Stimulated activated CD4-positive, alpha-beta T cell treated with anti-CD3 and anti-CD28 coated beads, Interleukin-15, amount 100 ng/mL, for 1 hour (primary cell): ENCODE measurements at places on chromosomes 16 and 17.

DNA sequence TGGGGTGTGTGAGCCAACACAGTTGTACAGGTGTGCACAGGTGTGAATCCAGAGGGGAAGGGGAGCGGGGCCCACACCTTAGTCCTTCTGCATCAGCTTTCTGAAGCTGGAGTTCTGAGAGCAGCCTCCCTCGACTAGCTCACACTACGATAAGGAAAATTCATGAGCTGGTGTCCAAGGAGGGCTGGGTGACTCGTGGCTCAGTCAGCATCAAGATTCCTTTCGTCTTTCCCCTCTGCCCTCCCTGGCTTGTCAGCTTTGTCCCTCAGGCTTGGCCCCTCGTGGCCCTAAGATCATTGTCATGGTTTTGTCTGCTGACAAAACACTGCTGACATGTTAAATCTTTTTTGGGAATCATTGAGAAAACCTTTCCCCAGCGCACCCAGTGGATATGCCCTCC lies 47.5 kb downstream of the OR1D5 start:
- no peak for DNase-seq

DNA sequence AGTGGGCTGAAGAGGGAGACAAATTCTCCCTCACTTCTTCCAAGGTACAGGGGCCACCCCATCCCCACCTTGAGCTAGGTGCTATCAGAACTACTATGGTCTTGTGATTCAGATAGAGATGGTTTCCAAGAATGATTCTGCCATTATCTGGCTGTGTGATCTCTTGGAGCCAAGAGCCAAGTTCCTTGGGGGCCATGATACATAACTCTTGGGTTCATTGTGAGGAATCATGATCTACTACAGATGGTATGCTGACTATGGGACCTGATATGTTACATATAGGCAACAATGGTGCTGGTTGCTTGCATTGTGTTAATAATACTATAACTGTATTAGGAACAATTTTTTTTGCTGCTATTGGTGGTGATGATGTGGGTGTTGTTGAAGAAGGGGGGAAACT lies 45.7 kb downstream of the DYNLRB2 start:
- no peak for DNase-seq

DNA sequence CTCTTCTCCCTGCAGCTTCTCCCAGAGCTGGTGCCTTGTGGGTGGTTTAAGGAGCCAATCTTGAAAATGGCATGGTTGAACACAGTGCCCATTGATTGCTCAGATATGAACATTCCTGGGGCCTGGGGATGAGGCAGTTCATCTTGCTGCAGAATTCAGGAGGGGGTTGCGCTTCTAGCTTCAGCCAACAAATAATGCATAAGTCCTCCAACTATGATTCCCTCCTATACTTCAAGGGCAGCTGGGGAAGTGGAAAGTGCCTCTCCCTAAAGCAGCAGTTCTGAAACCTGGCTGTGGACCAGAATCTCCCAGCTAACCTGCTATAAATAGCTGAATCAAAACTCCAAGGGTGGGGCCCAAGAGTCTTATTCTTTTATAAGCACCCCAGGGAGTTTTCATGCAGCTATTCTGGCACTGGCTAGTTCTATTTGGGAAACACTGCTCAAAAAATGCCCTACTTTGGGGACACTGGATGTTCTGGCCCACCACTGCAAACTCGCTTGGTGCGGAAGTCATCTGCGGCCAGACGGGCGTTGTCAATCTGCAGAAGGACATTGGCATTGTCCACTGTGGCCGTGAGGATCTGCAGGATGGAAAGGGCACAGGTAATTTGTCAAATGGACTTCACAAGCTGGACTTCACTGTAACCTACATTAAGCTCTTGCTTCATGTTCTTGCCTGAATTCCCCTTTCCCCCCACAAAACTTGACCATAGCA lies 130.3 kb downstream of the CCDC144A start:
- DNase-seq: no peak

GRCh38 chr17:68248199-68248825 lies 469 bp downstream of the AMZ2 start:
- DNase-seq: peak; percentile 24

DNA sequence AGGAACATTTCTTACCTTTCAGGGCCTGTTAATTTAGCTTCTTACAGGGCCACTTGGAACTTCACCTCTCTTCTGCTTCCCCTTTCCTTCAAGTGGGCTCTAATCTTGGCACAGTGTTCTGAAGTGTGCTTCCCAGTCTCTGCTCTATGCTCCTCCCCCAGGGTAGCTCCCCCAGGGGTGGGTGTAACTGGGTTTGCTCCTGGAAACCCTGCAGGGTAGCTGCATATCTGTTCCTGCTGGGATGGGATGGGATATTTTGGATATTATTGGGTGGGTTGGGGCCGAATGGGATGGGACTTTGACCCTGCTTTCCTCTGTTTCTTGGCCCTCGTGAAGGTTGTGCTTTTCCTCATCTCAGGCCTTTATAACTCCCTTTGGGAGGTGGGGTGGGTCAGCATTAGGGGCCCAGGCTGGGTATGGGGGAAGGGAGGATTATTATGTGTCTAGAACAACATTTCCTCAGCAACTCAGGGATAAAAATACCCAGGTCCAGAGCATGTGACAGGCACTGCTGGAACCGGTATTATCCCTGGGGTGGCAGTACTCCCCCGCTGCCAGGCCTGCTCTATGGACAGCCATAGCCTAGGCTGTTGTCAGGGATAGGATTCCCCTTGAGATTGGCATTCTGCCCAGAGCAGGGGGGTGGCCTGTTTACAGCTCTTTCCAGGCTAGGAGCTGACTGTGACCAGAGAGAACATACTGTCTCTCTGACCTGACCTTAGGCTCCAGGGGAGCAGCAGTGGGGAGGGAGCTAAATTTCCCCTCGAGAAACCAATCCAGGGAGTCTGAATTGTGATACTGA lies 5.0 kb downstream of the NFE2L1 start:
- no peak for DNase-seq

- peak; percentile 90 for DNase-seq
Observed at GRCh38 chr17:50161023-50161910, 4.5 kb upstream of the SGCA start.

GRCh38 chr16:87881324-87882200 lies 12.3 kb upstream of the SLC7A5 start:
- DNase-seq: no peak

DNA sequence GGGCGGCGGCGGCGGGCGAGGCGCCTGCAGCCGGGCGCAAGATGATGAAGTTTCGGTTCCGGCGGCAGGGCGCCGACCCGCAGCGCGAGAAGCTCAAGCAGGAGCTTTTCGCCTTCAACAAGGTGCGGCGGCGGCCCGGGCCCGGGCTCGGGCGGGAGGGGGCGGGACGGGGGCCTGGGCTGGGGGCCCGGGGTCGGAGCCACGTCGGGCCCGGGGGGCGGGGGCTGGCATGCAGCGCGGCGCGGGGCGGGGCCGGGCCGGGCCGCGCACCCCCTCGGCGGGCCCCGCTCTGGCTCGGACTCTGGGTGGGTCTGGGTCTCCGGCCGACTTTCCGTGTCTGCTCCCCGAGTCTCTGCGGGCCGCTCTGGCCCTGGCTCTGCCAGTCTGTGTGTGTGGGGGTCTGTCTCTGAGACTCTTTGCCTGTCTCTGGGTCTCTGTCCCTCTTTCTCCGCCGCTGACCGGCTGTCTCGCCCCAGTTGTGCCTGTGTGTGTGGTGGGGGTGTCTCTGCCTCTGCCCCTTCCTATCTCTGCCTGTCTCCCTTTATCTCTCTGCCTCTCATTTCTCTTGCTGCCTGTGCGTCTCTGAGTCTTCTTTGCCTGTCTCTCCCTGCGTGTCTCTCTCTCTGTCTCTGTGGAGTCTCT lies 328 bp downstream of the LLGL1 start:
- DNase-seq: no peak

- no peak for DNase-seq
Observed at GRCh38 chr16:3131755-3132377, 3.0 kb upstream of the ZNF213 start.

DNA sequence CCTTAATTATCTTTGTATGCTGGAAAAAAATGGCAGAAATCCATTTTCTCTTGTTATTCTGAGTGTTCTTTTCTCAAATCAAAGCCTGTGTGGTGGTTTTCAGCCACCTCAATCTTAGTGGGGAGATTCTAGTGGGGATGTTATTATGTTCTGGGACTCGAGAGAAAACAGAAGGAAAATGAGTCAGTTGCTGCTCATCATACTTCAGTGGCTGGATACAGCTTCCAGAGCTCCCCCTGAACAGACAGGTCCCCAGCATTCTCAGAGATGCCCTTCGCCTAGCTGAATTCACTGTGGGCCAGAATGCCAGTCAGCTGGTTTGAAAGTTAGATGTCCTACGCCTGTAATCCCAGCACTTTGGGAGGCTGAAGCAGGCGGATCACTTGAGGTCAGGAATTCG lies 8.5 kb downstream of the ST6GALNAC1 start:
- no peak for DNase-seq

- no peak for DNase-seq
Observed at GRCh38 chr17:48961516-48962233, 6.7 kb downstream of the GIP start.

DNA sequence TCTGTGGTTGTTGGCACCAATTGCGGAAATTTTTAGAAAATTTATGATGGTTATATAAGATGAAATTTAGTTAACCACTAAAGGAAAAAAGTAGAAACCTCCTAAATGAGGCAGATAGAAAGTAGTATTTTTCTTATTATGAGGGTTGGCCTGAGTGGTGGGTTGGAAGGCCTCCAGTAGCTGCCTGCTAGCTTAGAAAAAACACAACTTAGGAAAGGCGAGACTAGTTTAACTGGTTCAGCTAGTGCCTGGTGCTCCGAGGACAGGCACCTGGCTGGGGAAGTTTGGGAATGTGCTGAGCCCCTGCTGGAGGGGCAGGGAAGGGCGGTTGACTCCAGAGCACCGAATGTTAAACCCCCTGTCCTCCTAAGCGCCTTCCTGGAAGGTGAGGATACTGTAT lies 19.9 kb downstream of the LDHD start:
- DNase-seq: no peak

- DNase-seq: no peak
Observed at GRCh38 chr17:8121681-8122421, 2.1 kb downstream of the HES7 start.

DNA sequence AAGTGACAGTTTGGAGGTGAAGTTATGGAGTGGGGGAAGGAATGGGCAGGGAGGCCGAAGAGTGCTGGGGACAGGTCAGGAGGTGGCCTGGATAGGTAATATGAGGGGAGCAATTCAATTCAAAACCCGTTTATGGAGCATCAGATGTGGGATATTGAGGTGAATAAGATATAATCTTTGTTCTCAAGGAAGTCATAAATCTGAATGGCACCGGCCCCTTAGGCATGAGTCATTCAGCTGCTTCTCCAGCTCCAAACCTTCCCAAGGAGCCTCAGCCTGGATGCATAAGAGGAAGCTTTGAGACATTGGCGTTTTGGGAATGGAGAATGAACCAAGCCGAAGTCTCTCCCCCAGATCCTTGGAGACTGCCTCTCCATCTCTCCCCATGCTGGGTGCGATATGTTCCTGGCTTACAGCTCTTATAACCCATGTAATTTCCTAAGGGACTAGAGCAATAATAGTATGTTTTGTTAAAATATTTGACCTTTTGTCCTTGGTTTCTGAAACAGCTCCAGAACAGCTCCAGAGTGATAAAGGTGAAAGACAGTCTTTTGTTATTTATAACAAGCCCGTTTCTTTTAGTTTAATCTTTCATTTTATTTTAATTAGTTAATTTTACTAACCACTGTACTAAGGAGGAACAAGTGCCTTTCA lies 1.7 kb downstream of the TUBG2 start:
- DNase-seq: no peak

- no peak for DNase-seq
Observed at GRCh38 chr17:27994586-27994985, 47.9 kb upstream of the NLK start.

DNA sequence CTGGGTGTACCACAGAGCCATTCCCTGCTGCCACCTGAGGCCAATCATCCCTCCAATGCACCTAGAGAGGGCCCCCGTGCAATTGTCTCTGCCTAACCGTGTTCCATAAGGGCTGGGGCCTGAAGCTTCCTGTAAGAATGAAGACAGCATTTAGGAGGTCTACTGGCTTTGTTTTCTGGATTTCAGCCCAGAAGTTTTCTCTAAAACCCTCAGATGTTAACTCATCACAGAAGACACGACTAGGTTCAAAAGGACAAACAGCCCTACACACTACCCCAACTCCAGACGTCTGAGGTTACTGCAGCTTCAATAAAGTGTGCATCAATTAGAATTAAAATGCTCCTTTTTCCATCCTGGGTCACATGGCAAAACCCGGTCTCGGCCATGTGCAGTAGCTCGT lies 10.8 kb upstream of the DRG2 start:
- DNase-seq: no peak

- DNase-seq: no peak
Observed at GRCh38 chr16:80931801-80932707, 74.6 kb downstream of the CMC2 start.

GRCh38 chr17:49935526-49936210 lies 33.3 kb upstream of the DLX4 start:
- no peak for DNase-seq

DNA sequence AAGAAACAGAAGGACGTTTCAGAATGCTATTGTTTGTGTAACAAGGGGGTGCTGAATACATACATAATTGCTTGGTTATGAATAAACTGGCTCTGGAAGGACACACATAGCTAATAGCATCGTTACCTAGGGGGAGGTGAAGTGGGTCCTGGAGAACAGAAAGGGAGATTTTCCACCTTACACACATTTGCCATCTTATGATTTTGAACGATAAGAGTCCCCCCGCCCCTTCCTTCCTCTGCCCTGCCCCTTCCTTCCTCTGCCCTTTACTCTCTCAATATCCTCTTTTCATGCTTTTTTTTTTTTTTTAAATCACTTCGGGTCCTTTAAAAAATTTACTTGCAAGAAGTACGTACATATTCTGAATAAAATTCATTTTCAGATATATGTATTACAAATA lies 902 bp upstream of the DHRS7B start:
- DNase-seq: peak; percentile 28

- DNase-seq: no peak
Observed at GRCh38 chr16:3282103-3282729, 1.1 kb upstream of the ZNF263 start.

DNA sequence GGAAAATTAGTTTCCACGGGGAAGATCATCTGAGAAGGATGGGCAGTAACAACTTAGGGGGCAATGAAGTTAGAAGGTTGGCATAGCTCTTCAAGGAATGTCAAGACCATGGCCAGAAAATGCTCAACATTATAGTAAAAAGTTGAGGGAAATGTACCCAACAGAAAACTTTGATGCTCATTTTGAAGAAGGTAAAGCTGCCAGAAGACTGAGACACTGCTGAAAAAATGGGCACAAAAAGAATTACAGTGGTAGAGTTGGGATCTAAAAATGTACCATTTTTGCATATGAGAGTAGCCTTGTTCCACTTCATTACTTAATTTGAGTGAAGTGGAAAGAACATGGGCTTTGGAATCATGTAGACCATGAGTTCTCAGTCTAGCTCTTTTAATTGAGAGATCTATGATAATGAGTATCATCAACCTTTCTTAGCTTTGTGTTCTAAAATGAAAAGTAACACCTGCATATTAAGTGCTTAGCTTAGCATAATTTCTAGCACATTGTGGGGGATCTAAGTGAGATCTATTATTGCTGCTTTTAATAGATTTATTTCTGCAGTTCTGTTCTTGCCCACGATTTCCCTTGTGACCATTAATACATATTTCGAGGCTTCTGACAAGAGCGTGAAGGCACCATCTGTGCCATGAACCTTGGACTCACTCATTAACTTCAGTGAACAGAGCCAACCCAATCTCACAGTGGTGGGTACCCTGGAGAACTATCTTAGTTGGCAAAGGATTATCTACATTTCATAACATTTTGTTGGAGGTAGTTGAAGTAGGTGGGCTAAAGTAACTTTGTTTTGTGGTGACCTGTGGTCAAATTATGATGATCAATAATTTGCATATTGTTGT lies 3.0 kb downstream of the NACA2 start:
- no peak for DNase-seq

- DNase-seq: no peak
Observed at GRCh38 chr16:11088074-11088730, 143.8 kb downstream of the CLEC16A start.
